Activated CD4-positive, alpha-beta T cell treated with anti-CD3 and anti-CD28 coated beads for 1 hour (primary cell): ENCODE measurements at places on chromosomes 2 and 18.

- no peak for DNase-seq
Observed at GRCh38 chr18:45399643-45400042, 215.6 kb upstream of the SLC14A2 start.

- no peak for DNase-seq
Observed at GRCh38 chr2:168323529-168324021, 76.2 kb upstream of the STK39 start.

DNA sequence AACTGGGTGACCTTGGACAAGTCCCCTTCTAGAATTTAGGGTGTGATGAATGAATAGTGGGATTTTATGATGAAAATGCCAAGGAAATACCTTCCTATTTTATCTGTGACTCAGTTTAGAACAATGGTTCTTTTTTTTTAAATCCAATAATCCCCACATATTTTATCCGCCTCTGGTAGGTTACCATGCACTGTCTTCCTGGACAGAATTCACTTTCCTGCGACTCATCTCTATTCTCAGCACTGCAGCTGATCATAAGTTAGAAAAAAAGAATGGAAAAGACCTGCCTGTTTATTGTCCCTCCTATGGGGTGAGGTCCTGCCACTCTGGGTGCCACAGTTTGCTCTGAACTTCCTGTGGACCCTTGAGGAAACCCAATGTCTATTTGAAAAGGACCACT, 73.1 kb downstream of the IRS1 start:
- no peak for DNase-seq

GRCh38 chr2:153873052-153874048, 1.6 kb downstream of the GALNT13 start:
- no peak for DNase-seq

DNA sequence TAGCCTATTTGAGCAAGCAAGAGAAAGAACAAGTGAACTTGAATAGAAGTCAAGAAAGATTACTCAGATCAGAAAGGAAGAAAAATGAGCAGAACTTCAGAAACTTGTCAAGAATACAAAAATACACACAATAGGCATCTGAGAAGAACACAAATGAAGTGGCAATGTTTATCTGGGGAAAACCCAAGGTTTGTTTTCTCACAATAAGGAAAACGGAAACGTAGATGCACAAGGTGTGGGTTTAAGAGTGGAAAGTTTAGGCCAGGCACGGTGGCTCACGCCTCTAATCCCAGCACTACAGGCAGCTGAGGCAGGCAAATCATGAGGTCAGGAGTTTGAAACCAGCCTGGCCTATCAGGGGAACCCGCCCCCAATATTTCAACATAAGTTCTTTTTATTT, 159.5 kb upstream of the GYPC start:
- no peak for DNase-seq
